NAMALWA (cell line): ENCODE measurements at places on chromosomes 2 and 18.

GRCh38 chr18:45171679-45172191 is 443.5 kb upstream of the SLC14A2 start:
- DNase-seq: no peak

DNA sequence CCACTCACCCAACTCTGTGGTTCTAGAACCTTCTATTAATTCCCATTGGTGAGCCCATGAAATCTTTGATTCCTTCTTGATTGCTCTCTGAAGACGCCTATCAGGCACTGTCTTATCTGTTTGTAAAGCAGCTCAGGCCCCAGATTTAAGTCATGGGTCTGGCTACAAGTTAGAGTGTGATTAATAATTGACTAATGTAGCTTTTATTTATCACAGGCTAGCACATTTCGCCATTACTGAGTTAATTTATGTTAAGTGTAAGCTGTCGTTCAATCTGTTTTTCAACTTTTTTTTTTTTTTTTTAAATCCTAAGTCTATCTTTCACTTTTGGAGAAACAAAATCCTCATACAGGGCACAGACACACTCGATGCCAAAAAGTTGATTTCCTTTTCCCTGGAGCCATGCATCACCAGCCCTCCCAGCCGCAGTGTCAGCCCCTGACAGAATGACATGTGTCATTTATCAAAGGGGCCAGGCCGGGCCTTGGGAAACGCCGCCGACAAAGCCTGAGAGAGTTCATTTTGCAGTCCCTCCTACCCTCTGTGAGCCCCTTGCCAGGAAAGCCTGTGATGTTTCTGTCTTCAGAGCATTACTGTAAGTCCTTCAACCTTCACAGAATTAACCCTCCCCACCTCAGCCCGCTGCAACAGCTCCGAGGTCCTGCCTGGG is 15.8 kb downstream of the TSHZ1 start:
- DNase-seq: no peak

- DNase-seq: no peak
Observed at GRCh38 chr2:160610041-160610440, 116.4 kb upstream of the RBMS1 start.

GRCh38 chr2:66714610-66715009 is 279.7 kb downstream of the MEIS1 start:
- DNase-seq: no peak

GRCh38 chr2:134218930-134219658 is 34.8 kb upstream of the MGAT5 start:
- DNase-seq: peak; percentile 58

- DNase-seq: no peak
Observed at GRCh38 chr2:81549646-81550045, 1245.1 kb upstream of the LRRTM1 start.

DNA sequence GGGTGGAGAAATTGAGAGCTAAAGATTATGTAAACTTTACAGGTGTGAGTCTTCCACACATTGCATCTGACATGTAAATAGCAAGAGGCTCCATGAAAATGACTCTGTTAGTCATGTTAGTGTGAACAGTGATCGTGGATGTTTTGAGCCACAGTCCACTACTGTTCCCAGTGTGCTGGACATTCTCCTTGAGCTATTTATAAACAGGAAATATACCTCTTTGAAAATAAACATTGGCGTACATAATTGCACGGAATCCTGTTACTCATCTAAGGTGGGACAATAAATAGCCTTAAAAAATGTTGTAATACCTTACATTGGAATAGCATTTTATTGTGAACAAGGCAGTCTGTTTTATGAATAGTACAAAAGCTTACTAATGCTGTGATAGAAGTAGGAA is 37.0 kb downstream of the LIMS1 start:
- DNase-seq: no peak

DNA sequence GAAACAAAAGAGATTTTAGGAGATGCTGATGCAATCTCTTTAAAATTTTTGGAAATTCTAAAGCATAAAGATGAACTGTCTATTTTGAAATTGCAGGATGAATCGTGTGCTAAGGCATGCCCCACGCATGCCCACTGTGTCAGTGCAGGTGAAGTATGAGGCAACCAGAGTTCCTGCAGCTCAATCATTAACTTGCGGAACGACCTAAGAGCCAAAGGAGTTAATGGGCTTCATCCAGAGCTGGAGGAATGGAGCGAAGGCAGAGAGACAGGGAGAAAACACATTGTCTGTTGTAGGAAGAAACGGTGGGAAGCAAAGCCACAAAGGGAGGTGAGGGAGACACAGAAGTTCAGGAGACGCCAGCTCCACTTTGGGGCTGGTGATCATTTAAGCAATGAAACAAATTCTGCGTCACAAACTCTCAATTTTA is 265.2 kb downstream of the CCDC85A start:
- DNase-seq: no peak

- peak; percentile 74 for DNase-seq
Observed at GRCh38 chr2:9813312-9814128, 29.8 kb upstream of the TAF1B start.

DNA sequence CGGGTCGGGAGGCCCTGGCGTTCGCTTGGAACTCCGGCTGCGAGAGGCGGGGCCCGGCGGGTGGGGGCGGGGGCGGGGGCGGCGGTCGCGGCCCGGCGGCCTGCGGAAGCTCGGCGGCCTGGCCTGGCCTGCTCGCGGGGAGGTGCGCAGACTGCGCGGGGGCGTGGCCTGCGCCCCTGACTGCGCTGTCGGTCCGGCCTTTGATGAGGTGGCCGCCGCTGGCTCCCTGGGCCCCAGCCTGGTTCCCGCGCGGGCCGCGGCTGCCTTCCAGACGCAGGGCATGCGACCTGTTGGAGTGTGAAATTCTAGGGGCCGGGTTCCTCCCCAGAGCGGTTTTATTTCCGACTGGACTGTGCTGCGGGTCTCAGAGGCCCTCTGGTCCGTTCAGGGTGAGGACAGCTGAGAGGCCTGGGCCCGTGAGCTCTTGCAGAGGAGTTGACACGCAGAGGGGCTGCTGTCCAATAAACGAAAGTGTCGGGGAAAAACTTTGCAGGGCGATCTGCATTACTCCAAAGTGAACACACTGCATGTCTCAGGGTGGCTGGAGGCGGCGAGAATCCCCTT is 629 bp downstream of the NRBP1 start:
- peak; percentile 81 for DNase-seq

GRCh38 chr18:67477522-67477921 is 39.0 kb downstream of the DSEL start:
- DNase-seq: no peak

GRCh38 chr18:13657974-13658373 is 68.4 kb downstream of the FAM210A start:
- DNase-seq: no peak

- DNase-seq: peak; percentile 42
Observed at GRCh38 chr18:63676526-63677323, 15.0 kb upstream of the SERPINB3 start.

DNA sequence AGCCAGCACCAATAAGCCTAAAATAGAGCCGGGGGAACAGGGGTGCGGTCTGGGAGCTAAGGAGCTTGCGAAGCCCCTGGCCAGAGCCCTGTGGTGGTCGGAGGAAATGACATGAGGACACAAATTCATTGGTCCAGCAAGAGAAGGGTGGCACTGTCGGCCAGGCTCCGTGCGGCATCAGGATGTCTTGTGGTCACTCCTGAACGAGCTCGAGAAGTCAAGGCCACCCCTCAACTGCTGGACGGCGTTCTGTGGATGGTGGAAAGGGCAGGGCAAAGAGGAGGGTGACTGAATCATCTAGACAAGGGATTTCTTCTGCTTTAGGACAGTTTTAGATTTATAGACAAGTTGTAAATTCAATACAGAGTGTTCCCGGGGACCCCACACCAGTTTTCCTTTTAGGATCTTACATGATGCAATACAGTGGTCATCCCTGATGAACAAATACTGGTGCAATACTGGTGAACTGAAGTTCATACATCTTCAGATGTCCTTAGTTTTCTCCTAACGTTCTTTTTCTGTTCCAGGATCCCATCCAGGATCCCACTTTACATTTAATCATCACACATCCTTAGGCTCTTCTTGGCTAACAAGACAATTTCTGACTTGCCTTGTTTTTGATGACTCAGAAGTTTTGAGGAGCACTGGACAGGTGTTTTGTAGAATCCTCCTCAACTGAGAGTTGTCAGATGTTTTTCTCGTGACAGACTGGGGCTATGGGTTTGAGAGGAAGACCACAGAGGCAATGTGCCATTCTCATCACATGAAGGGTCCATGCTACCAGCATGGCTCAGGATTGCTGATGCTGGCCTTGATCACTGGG is 13.2 kb downstream of the EDAR start:
- no peak for DNase-seq

GRCh38 chr2:59665021-59665420 is 888.4 kb downstream of the BCL11A start:
- DNase-seq: no peak

GRCh38 chr2:44477657-44478414 is 116.1 kb downstream of the CAMKMT start:
- DNase-seq: no peak

- no peak for DNase-seq
Observed at GRCh38 chr2:230019742-230020141, 49.0 kb downstream of the SLC16A14 start.

- DNase-seq: no peak
Observed at GRCh38 chr18:22591222-22591621, 173.5 kb upstream of the CTAGE1 start.

DNA sequence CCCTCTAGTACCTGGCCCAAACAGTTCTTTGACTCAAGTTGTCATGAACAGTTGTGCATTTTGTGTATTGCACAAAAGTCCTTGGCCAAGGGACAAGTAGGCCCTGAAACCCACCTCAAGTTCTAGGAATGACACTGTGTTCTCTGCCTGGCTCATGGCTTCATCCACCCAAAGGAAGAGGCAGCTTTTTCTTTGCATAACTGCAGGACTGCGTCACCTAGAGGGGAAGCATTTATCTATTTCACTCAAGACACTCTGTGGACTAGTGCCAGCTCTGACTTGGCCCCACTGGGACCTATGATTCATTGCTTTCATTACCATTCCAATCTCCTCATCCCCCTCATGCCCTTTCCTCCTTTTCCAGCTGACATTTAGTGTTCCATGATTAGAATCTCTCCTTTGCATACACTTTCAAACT is 119.3 kb upstream of the SIX2 start:
- DNase-seq: no peak

- no peak for DNase-seq
Observed at GRCh38 chr18:10157706-10158105, 243.9 kb downstream of the VAPA start.

DNA sequence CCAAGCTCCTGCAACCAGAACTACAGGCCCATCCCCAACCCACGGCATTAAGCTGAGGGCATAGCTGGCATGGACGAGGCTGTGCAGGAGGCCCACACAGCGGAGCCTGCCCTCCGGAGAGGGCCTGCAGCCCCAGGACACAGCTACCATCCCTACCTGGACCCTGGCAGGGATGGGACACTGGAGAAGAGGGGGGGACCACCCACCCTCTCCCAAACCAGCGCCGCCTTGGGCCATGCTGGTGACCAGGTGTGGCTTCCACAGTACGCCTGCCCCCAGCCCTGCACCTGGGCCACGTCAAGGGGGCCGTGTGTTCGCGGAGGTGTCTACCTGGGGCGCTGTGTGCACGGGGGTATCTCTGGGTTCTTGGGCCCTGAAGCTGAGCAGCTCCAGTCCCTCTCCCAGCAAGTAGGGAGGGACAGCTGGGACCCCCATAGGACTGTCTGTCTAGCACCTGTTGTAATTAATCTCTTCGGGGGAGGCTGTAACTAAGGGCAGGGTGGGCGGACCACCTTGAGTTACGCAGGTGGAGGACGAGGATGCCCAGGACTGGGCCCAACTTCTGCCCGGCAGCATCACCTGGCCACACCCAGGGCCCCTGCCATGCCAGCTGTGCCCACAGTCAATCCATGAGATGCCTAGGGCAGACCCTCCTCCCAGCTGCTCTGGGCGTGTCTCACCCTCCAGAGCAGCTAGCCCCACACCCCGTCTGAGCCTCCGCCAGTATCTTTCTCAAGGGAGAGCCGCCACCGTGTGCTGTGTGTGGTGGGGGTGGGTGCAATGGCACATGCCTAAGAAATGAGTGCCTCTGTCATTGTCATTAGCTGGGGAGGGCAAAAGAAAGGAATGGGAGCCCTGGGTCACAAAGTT is 18.3 kb downstream of the HS6ST1 start:
- no peak for DNase-seq

- no peak for DNase-seq
Observed at GRCh38 chr2:10457846-10458598, 9.9 kb upstream of the ODC1 start.

DNA sequence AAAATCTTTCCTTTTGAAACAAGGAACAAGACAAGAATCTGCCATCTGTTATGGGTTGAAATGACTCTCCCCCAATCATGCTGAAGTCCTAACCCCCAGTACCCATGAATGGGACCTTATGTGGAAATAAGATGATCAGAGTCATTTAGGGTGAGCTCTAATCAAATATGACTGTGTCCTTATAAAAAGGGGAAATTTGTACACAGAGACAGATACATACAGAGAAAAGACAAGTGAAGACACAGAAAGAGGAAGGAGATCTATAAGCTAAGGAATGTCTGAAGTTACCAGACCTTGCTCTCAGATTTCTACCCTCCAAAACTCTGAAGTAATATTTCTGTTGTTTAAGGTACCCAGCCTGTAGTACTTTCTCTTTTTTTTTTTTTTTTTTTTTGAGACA is 15.7 kb downstream of the TGFBRAP1 start:
- no peak for DNase-seq

- no peak for DNase-seq
Observed at GRCh38 chr18:52046842-52047241, 293.2 kb upstream of the DCC start.

- DNase-seq: no peak
Observed at GRCh38 chr2:75489721-75490120, 71.0 kb downstream of the EVA1A start.

- DNase-seq: no peak
Observed at GRCh38 chr2:111062417-111062816, 58.3 kb upstream of the BCL2L11 start.

DNA sequence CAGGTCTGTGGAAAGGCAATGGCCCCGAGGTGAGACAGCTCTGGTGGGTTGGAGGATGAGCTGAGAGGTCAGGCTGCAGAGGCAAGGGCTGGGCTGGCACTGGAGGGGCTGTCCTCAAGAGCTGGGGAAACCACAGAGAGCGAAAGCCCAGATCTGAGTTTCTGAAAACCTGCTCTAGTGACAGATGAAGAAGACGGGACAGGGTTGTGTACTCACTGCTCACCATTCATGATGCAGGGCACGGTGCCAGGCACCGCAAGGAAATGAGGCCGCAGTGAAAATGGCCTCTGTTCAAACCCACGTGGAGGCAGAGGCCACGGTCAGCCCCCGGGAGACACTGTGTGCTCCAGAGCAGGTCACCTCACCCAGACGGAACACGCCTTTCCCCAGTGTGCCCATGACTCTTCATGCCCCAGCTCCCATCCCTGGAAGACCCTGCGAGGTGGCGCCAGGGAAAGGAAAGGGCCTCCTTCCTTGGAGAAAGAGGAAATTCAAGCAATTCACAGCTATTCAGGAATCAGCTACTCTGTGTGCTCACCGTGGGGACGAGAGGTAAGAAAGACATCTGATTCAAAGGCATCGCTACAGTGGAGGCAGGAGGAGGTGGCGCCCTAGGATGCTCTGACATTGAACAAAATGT is 24.3 kb upstream of the ID2 start:
- DNase-seq: no peak

- DNase-seq: no peak
Observed at GRCh38 chr2:231807020-231807419, 20.8 kb downstream of the COPS7B start.
